Cardiac septum (tissue), 1 donor: ENCODE measurements at places on chromosomes 11 and 22.

DNA sequence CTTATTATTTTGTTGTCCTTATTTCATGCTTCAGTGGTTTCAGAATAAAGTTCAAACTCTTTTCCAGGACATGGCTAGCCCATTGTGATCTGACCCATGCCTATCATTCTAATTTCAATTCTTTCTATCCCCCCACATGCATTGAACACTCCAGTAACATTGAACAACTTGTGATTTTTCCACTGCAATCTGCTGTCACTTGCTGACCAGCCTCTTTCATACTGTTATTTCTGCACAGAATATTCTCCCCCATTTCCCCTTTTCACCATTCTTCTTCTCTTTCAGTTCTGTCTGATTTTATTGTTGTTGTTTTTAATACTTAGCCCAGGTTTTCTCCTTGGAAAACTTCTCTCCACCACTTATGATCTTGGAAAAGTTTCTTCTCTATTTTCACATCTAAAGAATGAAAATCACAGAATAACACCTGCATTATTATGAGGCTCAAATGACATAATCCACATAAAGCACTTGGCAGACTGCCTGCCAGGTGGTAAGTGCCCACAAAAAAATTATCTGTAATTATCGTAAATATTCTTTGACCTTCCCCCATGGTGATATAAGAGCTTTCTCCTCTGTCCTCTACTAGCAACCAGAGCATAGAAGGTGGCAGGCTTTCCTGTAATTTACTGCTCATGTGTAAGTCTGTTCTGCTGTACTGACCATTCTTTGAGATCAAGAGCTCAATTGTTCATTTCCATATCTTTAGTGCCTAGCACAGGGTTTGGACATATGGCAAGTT lies 51.9 kb upstream of the EED start:
- no peak for DNase-seq

GRCh38 chr11:105491394-105491793 lies 118.5 kb upstream of the GRIA4 start:
- no peak for DNase-seq

DNA sequence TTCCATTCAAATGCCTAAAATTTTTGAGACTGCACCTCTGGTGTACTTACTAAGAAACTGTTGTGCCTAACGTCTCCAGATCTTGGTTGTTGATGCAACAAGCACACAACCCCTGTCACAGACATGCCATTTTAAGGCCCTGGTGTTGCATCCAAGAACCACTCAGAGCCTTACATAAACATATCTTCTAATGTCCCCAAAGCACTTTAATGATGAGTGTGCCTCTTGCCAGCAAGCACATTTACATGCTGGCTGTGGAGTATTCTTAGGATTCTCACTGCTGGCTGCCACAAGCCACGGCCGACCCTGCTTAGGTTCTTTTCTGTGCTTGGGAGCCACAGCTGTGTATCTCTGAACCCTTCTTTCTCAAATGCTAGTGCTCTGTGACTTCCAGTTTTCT lies 201.4 kb downstream of the ADAMTS15 start:
- DNase-seq, result no peak

DNA sequence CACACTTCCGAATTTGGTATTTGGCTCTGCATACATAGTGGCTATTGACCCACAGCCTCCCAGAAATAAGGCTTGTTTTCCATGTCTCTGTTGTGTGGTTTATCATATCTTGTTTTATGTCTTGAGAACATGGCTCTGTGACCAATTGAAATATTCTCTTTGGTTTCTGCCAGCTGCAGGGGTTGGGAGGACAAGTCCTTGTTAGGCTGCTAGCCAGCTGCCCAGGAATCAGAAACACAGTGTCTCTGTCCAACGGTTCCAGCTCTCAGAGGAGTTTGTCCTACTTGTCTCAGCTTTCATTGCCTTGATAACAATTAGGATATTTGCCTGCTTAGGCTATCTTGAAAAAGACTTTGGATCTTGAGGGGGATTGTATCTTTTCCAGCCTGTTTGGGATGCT lies 6.0 kb upstream of the SLC7A4 start:
- DNase-seq, result no peak

GRCh38 chr11:643366-643765 lies 6.3 kb downstream of the DRD4 start:
- no peak for DNase-seq

- DNase-seq, result no peak
These were observed 53.6 kb downstream of the SLC35F2 start for GRCh38 chr11:107804971-107805370.

DNA sequence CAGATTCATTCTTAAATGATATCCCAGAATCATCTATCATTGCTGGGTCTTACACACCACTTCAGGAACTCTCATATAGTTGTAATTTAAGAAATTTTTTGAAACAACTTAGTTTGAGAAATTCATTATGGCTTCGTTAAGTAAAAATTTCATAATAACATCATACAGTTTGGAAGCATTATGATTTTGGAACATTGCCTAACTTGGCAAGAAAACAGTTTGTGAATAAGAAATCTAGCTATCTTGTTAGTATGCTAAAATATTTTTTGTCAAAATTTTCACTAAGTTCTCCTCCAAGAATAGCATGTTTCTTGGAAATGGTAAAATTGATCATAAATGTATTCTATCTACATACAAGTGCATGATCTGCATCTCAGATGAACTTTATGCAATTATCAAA lies 217.7 kb downstream of the CNTN5 start:
- DNase-seq, result no peak

DNA sequence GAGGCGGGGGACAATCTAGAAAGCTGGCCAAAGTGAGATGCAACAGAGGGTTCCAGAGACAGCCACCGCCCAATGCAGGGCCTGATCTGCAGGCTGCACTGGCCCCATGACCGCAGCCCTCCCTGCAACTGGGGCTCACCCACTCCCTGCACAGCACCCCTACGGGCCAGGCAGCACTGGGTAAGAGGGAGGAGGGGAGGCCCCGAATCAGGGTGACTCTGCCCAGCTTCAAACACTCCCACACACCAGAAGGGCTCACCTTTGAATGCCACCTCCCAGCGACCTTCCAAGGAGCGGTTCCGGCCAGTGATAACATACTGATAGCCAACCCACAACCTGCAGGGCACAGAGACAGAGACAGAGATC lies 59.3 kb downstream of the DGCR2 start:
- DNase-seq, result peak; percentile 6
